ENCODE measurements at places on chromosomes 7 and 10.

GRCh38 chr10:71482620-71483019, 85.9 kb downstream of the CDH23 start:
- H3K36me3 ChIP-seq: no peaks in the 10 kb centered on the region
- no peaks in the 10 kb centered on the region for H3K4me1 ChIP-seq
- no peak overlapping the region for H3K27ac ChIP-seq
- no peak overlapping the region for H3K4me3 ChIP-seq
- no peak for DNase-seq
- H3K27me3 ChIP-seq: peaks cover 44% of the 10 kb centered on the region

- H3K4me3 ChIP-seq: no peak overlapping the region
- H3K27ac ChIP-seq: no peak overlapping the region
- no peaks in the 10 kb centered on the region for H3K36me3 ChIP-seq
- H3K4me1 ChIP-seq: no peaks in the 10 kb centered on the region
- H3K27me3 ChIP-seq: peaks cover 22% of the 10 kb centered on the region
These were observed 1041.8 kb downstream of the GATA3 start for GRCh38 chr10:9096288-9096687.

DNA sequence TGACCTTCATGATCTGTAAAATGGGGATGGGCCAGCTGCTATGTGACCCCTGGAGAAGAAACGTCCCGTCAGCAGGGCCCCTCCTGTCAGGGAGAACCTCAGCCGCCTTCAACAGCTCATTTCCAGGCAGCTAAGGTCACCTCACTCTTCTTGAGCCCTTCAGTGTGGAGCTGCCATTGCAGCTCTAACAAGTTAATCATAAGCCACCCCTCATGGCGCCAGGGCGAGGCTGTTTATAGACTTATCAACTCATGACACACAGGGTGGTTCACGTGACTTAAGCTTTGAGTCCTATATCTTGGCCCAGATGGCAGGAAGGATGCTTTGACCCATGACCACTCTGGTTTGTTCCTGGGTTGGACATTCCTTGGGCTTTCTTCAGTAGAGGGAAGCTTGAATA, 315.1 kb downstream of the TNS3 start:
- no peak overlapping the region for H3K27ac ChIP-seq
- DNase-seq: no peak
- H3K4me1 ChIP-seq: no peaks in the 10 kb centered on the region
- H3K36me3 ChIP-seq: no peaks in the 10 kb centered on the region

DNA sequence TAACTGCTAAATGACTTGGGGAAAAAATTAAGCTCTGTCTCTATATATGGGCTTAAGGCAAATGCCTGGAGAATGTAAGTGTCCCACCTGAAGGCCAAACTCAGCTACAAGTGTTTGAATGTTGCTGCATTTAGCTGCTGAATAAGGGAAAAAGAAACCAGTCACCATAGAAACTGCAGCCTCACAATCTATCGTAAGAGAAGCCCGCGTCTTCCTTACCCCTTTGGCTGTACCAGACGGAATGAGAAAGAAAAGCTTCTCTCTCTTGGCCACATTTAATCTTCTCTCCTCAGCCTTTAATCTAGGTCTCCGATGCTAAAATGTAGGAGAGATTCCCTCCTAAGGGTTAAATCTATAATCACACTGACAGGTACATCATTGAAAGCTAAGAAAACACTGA, 147.2 kb downstream of the SFMBT2 start:
- no peak overlapping the region for H3K4me3 ChIP-seq
- DNase-seq: no peak
- H3K27ac ChIP-seq: peak overlapping the region; percentile 59
- H3K36me3 ChIP-seq: peaks cover 10% of the 10 kb centered on the region

- no peak overlapping the region for H3K27ac ChIP-seq
- peaks cover 44% of the 10 kb centered on the region for H3K27me3 ChIP-seq
- H3K4me3 ChIP-seq: no peak overlapping the region
- no peaks in the 10 kb centered on the region for H3K4me1 ChIP-seq
- peaks cover 2% of the 10 kb centered on the region for H3K36me3 ChIP-seq
These were observed 81.6 kb upstream of the MSRB2 start for GRCh38 chr10:23013581-23014335.

DNA sequence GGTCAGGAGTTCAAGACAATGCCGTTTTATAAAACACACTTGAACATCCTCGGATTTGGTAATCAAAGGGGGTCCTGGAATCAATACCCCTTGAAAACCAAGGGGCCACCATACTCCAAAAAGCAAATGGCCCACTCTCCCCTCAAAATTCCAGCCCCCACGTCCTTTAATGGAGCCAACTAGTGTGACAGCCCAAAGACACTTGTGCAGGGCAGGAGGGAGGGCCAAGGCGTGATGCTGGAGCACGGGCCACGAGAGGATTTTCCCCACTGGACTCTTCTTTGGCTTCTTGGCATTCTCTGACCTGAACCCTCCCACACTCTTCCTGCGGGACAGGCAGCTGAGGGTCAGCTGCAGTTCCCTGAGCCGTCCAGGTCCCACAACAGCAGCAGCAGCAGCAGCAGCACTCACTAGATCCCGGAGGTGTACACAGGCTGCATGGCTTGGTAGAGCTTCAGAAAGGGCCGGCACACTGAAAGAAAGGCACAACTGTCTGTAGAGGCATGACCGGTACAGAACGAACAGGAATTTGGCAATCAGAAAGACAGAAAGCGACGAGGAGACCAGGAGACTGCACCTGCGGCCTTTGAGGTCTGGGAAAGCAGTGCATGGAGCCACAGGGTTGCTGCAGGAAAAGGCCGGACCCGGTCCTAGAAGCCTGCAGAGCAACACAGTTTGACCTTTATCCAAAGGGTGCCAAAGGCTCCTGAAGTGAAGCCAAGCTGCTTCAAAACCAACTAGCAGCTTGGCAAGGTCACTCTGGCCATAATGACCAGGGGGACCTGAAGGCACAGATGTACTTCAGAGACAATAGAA, 168.2 kb downstream of the TNS3 start:
- no peak overlapping the region for H3K4me3 ChIP-seq
- H3K27me3 ChIP-seq: peaks cover 7% of the 10 kb centered on the region
- no peak for DNase-seq
- no peaks in the 10 kb centered on the region for H3K4me1 ChIP-seq

DNA sequence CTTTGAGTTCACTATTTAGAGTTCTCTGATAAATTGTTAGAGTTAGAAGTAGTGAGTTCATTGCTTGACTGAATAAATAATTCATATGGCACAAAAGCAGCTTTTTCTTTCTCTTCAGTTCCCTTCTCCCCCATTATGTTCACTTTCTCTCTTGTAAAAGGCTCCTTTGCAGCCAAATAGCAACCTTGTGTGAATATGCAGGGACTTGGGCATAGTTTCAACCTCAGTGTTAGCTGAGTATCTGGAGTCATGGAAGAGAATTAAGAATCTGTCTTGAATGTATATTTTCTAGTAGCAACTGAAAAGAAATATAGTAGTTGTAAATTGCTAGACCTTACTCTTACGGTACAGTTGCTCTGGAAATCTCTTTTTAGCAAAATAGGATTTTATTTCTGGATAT, 31.9 kb downstream of the ZEB1 start:
- H3K27me3 ChIP-seq: no peaks in the 10 kb centered on the region
- no peak overlapping the region for H3K27ac ChIP-seq
- peaks cover 35% of the 10 kb centered on the region for H3K4me1 ChIP-seq
- no peak overlapping the region for H3K4me3 ChIP-seq
- no peak for DNase-seq

GRCh38 chr10:42986633-42987032, 90.2 kb upstream of the RET start:
- no peak overlapping the region for H3K27ac ChIP-seq
- no peak overlapping the region for H3K4me3 ChIP-seq
- peaks cover 6% of the 10 kb centered on the region for H3K36me3 ChIP-seq
- H3K27me3 ChIP-seq: peaks cover 5% of the 10 kb centered on the region
- DNase-seq: no peak

DNA sequence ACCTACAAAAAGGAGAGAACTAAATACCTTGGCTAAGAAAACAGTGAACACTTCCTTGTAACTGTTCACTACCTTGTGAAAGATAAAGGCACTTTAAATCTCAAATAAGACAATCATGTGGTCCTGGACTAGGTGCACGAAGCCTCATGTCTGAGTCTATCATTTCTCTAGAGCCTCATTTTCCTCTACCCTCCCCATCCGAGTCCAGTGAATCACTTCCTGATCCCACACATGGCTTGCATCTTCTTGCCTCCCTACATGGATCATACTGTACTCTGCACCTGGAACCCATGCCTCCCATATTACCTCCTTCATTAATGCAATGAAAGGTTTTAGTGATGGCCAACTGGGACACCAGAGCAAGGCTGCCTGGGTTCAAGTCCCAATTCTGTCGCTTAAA, 34.5 kb downstream of the SNX10 start:
- H3K27ac ChIP-seq: no peak overlapping the region
- peaks cover 26% of the 10 kb centered on the region for H3K4me1 ChIP-seq
- H3K36me3 ChIP-seq: peaks cover 8% of the 10 kb centered on the region
- no peak for DNase-seq

DNA sequence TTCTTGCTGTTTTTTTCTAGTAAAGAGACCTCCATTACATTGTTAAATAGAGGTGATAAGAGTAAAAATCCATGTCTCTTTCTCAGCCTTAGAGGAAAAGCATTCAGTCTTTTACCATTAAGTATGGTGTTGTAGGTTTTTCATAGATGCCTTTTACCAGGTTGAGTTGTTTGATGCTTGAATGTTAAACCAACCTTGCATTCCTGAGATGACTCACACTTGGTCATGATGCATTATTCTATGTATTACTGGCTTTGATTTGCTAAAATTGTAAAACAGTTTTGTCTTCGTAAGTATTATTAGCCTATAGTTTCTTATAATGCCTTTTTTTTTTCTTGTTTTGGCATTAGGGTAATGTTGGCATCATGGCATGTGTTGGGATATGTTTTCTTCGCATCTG, 90.0 kb downstream of the ANKRD61 start:
- no peak overlapping the region for H3K27ac ChIP-seq
- peaks cover 92% of the 10 kb centered on the region for H3K36me3 ChIP-seq
- no peaks in the 10 kb centered on the region for H3K27me3 ChIP-seq
- DNase-seq: no peak
- peaks cover 14% of the 10 kb centered on the region for H3K4me1 ChIP-seq

GRCh38 chr7:20033621-20034400, 183.4 kb downstream of the MACC1 start:
- H3K4me1 ChIP-seq: no peaks in the 10 kb centered on the region
- no peak overlapping the region for H3K27ac ChIP-seq
- peaks cover 2% of the 10 kb centered on the region for H3K36me3 ChIP-seq
- no peak for DNase-seq
- no peak overlapping the region for H3K4me3 ChIP-seq

DNA sequence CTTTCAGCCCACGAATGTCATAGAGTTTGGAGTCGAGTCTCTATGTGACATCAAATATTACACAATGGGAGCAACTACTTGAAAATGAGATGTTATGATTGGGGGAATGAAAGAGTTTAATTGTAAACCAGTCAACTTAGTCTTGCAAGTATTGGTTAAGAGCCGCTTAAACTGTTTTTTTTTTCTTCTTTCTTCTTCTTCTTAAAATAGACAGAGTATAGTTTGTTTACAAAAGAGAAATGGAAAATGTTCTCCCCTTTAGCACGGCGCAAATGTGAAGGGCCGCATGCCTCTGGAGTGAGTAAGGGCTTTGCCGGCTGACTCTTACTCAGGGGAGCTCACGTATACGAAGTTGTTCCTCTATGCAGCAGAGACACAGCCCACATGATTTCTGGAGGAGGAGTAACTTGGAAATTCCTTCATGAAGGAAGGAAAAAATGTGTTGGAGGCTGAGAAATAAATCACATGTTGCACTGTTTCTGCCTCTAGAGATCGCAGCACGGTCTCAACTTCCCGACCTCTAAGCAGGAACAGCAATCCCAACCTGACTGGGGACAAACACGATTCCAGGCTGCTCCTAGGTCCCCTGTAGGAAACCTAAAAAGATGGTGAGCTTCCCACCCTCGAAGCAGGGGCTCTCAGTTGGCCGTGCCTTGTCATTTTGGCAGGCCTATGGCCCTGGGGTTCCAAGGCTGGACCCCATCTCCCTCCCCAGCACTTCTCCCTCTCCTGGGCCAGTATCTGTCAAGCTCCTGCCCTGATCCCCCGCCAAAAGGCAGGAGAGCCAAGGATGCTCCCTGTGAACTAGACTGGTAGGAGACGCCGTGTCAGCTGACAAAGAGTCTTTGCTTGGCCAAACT, 44.8 kb downstream of the MYOF start:
- H3K27me3 ChIP-seq: peaks cover 16% of the 10 kb centered on the region
- no peak overlapping the region for H3K27ac ChIP-seq
- DNase-seq: no peak
- H3K4me1 ChIP-seq: no peaks in the 10 kb centered on the region

DNA sequence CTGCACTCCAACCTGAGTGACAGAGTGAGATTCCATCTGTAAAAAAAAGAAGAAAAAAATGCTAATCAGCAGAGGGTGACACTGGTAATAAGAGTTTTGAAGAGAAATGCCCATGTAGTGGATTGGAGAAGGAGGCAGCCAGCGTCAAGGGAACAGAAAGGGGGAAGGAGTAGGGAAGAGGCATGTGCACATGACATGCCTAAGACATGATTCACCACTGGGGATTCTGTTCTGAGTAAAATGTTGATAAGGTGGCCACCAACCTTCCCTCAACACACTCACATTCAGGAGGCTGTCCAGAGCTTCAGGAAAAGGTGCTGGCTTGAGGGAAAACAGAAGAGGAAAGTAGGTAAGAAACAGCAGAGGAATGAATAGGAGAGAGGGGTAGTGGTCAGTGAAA, 39.9 kb downstream of the AKR1D1 start:
- no peaks in the 10 kb centered on the region for H3K4me1 ChIP-seq
- H3K27ac ChIP-seq: no peak overlapping the region
- no peak overlapping the region for H3K4me3 ChIP-seq

GRCh38 chr7:111560773-111561653, 1.3 kb downstream of the IMMP2L start:
- H3K27me3 ChIP-seq: peaks cover 5% of the 10 kb centered on the region
- peaks cover 35% of the 10 kb centered on the region for H3K4me1 ChIP-seq
- H3K36me3 ChIP-seq: peaks cover 3% of the 10 kb centered on the region
- peak overlapping the region; percentile 84 for H3K4me3 ChIP-seq
- DNase-seq: no peak

- no peaks in the 10 kb centered on the region for H3K36me3 ChIP-seq
- no peaks in the 10 kb centered on the region for H3K4me1 ChIP-seq
- no peak overlapping the region for H3K4me3 ChIP-seq
- no peak overlapping the region for H3K27ac ChIP-seq
- no peak for DNase-seq
These were observed 57.1 kb upstream of the VSTM2A start for GRCh38 chr7:54485044-54485443.

DNA sequence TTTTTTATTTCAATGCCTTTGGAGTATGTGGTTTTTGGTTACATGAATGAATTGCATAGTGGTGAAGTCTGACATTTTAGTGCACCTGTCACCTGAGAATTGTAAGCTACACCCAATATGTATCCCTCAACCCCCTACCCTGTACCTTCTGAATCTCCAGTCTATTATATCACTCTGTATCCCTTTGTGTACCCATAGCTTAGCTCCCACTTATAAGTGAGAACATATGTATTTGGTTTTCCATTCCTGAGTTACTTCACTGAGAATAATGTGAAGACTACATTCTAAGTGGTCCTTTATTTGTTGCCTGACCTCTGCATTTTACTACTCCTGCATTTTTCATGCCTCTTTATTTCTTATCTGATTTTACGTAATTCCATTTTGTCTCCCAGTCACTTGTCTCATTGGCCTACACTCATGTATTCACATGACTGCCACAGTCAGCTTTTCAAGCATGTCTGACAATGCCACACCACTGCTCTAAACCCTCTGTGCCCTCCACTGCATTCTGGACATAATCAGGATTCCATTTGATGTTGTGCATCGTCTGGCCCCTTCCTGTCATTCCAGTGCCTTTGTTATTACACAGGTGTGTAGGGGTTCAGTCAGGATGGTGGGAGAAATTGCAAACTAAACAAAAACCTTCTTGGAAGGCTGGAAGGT, 1325.5 kb downstream of the XPNPEP1 start:
- H3K4me1 ChIP-seq: no peaks in the 10 kb centered on the region
- H3K27me3 ChIP-seq: no peaks in the 10 kb centered on the region
- H3K27ac ChIP-seq: no peak overlapping the region
- H3K36me3 ChIP-seq: no peaks in the 10 kb centered on the region
- H3K4me3 ChIP-seq: no peak overlapping the region
